ENCODE measurements at places on chromosomes 13 and 19. TPM values are rescaled to one million over a fixed set of nuclear protein-coding genes. Genes with fewer than 3 reads are reported as not detected.

The LILRB1 gene
- not detected for total RNA-seq

The CEACAM21 gene
- 1.3 TPM for total RNA-seq

The TTC9B gene
- 41.6 TPM for total RNA-seq

The TMEM272 gene
- 1.9 TPM for total RNA-seq

The ZNF888 gene
- total RNA-seq: 5.0 TPM

The MCF2L gene
- total RNA-seq: 201 TPM

The ERICH6B gene
- total RNA-seq: not detected

The SCN1B gene
- total RNA-seq: 1.6 TPM

The ANGPTL4 gene
- 0.63 TPM for total RNA-seq

The IGFL1 gene
- total RNA-seq: not detected

The FXYD1 gene
- total RNA-seq: not detected

The F10 gene
- total RNA-seq: not detected

The KLK15 gene
- total RNA-seq: not detected

The CEACAM7 gene
- total RNA-seq: not detected

The C19orf73 gene
- total RNA-seq: not detected

The ACER1 gene
- total RNA-seq: not detected

The CYP4F2 gene
- not detected for total RNA-seq

The KRTDAP gene
- not detected for total RNA-seq

The CATSPERD gene
- total RNA-seq: not detected

The GPR12 gene
- total RNA-seq: 44.1 TPM

The CRB3 gene
- total RNA-seq: not detected

The MYBPC2 gene
- not detected for total RNA-seq

The HSH2D gene
- total RNA-seq: not detected

The ZNF135 gene
- total RNA-seq: 40.4 TPM

The PPFIA3 gene
- total RNA-seq: 37.6 TPM

The BABAM1 gene
- total RNA-seq: 61.3 TPM

The SELENOV gene
- total RNA-seq: not detected

The SIGLEC8 gene
- 0.63 TPM for total RNA-seq

The POSTN gene
- total RNA-seq: 1.3 TPM

The WDR87 gene
- not detected for total RNA-seq

The C5AR1 gene
- total RNA-seq: 0.31 TPM

The GPR4 gene
- 0.31 TPM for total RNA-seq

The MRPL54 gene
- 14.7 TPM for total RNA-seq

The HIF3A gene
- total RNA-seq: 12.2 TPM

The HIPK4 gene
- total RNA-seq: 0.31 TPM

The CTXN1 gene
- total RNA-seq: 38.5 TPM

The ADAMTSL5 gene
- not detected for total RNA-seq

The FBXL3 gene
- total RNA-seq: 117 TPM

The TNFSF13B gene
- total RNA-seq: 2.5 TPM

The SHISA7 gene
- total RNA-seq: 8.5 TPM

The CCDC122 gene
- 21.6 TPM for total RNA-seq

The SOX1 gene
- total RNA-seq: 15.7 TPM

The ZNF723 gene
- total RNA-seq: not detected

The FUT2 gene
- total RNA-seq: not detected

The LYPD3 gene
- total RNA-seq: not detected

The YJEFN3 gene
- 2.5 TPM for total RNA-seq

The SPACA4 gene
- not detected for total RNA-seq

The APOC1 gene
- total RNA-seq: 0.94 TPM

The FCAR gene
- total RNA-seq: not detected

The SMIM44 gene
- total RNA-seq: not detected

The ATP8B3 gene
- under 0.01 TPM for total RNA-seq

The BEST2 gene
- not detected for total RNA-seq

The SLC7A9 gene
- total RNA-seq: 4.4 TPM

The KANK2 gene
- total RNA-seq: 3.4 TPM

The NLRP7 gene
- not detected for total RNA-seq

The SIGLEC6 gene
- not detected for total RNA-seq

The WDR88 gene
- total RNA-seq: not detected

The SWSAP1 gene
- 0.94 TPM for total RNA-seq

Measured in parietal lobe (tissue), 2 donors.